Lung microvascular endothelial cell (primary cell): ENCODE measurements at places on chromosomes 2 and 18. TPM values are rescaled to one million over a fixed set of nuclear protein-coding genes. Genes with fewer than 3 reads are reported as not detected.

GRCh38 chr18:22840606-22841144 is 92.5 kb upstream of the RBBP8 start:
- no peak for DNase-seq

GRCh38 chr2:48369971-48370370 is 160.0 kb upstream of the STON1 start:
- no peak for DNase-seq

DNA sequence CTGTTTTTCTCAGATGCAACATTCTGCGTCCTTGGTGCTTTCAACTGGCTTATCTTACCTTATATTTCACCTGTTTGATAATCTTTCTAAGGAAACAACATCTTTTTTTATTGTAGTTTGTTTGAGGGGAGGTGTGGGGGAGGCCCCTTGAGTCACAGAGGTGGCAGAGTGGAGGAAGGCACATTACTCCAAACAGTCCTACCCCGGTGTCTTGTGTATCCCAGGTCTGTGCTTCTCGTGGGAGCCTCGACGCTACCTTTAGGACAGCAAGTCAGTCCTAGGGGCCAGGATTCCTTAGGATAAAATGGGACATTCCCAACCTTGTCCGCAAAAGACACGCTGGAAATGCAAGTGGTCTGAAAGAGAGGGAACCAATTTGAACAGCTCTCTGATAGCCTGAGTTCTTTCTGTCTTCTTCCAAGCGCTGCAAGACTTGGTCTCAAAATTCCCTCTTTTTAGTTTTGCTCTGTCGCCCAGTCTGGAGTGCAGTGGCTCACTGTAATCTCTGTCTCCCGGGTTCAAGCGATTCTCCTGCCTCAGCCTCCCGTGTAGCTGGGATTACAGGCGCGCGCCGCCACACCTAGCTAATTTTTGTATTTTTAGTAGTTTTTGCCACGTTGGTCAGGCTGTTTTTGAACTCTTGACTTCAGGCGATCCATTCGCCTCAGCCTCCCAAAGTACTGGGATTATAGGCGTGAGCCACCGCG is 4.0 kb downstream of the GATA6 start:
- no peak for DNase-seq

DNA sequence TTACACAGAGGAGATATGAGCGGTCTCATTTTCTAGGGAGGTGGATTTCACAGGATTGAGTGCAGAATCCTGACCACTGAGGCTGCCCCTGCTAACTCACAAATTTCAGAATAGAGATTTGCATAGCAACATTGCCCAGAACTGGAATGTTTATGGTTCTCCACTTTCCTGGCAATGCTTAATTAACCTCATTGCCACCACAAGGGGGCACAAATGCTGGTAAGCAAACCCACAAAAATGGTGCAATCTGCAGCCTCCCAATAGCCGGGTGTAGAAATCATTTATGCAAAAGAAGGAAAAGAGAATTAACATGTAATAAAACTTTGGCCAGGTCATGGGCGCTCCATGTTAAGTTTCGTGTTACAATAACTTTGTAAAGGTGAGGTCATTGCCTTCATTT is 112.4 kb downstream of the CYRIA start:
- DNase-seq = peak; percentile 66

- no peak for DNase-seq
Observed at GRCh38 chr2:216549926-216550690, 51.5 kb downstream of the RPL37A start.

GRCh38 chr2:136411946-136412345 is 294.0 kb upstream of the CXCR4 start:
- DNase-seq = no peak

GRCh38 chr18:50473881-50474280 is 86.0 kb upstream of the MAPK4 start:
- DNase-seq = no peak

DNA sequence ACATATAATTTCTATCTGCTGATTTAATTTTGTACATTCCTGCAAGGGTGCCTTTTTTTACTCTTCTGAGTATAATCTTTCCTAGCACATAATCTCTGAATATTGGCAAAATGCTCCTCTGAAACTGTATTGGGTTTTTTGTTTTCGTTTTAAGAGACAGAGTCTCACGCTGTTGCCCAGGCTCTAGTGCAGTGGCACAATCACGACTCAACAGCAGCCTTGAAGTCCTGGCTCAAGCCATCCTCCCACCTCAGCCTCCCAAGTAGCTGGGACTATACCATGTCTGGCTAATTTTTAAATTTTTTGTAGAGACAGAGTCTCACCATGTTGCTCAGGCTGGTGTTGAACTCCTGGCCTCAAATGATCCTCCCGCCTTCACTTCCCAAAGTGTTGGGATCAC is 104.9 kb downstream of the SPTBN1 start:
- no peak for DNase-seq

DNA sequence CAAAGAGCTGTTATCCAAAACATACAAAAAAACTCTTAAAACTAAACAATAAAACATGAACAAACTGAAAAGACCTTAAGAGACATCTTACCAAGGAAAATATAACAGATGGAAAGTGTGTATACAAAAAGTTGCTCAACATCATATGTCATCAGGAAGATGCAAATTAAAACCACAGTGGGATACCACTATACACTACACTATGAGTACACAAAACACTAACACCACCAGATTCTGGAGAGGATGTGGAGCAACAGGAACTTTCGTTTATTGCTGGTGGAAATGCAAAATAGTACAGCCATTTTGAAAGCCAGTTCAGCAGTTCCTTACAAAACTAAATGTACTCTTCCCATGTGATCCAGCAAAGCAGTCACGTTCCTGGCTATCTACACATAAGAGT is 221.4 kb downstream of the CMPK2 start:
- no peak for DNase-seq

- no peak for DNase-seq
Observed at GRCh38 chr2:123364243-123364896, 660.7 kb upstream of the CNTNAP5 start.

GRCh38 chr2:223941579-223942277 is 3.4 kb downstream of the WDFY1 start:
- peak; percentile 20 for DNase-seq

- DNase-seq = no peak
Observed at GRCh38 chr2:6864923-6865345, 773 bp downstream of the CMPK2 start.

- no peak for DNase-seq
Observed at GRCh38 chr2:238731961-238732360, 115.9 kb upstream of the TWIST2 start.

GRCh38 chr2:182867426-182868053 is 1.1 kb upstream of the FRZB start:
- DNase-seq = no peak

GRCh38 chr2:219495531-219496122 is 3.1 kb upstream of the GMPPA start:
- peak; percentile 73 for DNase-seq

- DNase-seq = peak; percentile 37
Observed at GRCh38 chr18:3283908-3284307, 22.0 kb downstream of the MYL12B start.

- DNase-seq = no peak
Observed at GRCh38 chr2:65999103-65999502, 435.8 kb upstream of the MEIS1 start.

DNA sequence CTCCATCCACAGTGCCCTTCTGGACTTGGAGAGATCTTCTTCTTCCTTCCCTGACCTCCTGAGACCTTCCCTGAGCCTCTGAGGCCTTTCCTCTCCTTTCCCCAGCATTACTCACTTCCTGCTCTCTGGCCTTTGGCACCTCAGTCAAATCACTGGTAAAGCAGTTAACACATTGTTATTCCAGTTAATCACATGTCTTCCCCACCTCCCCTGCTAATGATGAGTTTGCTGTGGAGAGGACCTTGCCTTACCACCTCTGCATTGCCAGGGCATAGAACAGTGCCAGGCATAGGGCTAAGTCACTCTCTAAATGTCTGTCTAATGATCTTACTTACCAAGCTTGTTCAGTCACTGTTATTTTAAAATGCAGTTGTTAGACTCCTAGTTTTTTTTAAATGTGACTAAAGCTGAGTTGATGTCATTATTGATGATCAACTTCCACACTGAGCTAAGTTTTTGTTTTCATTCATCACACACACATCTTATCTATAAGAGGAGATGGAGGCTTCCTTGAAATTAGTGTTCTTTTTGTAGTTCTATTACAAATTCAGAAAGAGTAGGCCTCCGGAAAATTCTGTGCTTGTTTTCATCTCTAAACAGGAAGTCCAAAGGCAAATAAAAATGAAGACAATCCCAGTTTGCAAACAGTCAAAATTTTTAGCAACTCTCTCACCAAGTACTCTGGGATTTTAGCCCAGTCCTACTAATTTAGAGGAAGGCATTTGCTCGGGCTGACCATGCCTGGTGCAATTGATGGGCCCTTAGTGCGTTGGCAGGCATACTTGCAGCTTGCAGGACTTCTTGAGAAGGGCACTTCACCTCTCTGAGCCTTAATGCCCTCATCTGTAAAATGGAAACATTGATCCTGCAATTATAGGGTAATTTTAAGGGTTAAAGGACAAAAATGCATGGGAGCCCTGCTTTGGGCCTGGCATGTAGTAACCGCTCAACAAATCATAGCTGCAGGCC is 113.7 kb upstream of the SPRED2 start:
- peak; percentile 70 for DNase-seq

DNA sequence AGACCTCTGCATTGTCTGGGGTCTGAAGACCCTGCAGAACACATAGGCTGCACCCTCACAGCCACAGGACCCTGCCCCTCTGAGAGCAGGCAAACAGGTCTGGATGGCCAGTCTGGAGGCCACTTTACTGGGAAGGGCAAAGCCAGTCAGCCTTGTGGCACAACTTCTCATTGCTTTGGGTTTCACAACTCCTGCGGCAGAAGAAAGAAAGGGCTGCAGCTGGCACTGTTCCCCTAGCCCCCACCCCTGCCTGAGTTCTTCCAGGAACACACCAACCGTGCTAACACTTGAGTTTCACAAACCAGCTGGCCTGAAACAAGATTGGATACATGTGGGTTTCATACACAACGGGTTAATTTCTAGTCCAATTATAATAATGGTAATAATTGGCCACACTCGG is 276.5 kb upstream of the MGAT5 start:
- DNase-seq = no peak

- DNase-seq = peak; percentile 66
Observed at GRCh38 chr2:240898108-240898730, 2.3 kb upstream of the MAB21L4 start.

GRCh38 chr2:157692768-157693167 is 64.1 kb upstream of the ACVR1C start:
- DNase-seq = peak; percentile 68

DNA sequence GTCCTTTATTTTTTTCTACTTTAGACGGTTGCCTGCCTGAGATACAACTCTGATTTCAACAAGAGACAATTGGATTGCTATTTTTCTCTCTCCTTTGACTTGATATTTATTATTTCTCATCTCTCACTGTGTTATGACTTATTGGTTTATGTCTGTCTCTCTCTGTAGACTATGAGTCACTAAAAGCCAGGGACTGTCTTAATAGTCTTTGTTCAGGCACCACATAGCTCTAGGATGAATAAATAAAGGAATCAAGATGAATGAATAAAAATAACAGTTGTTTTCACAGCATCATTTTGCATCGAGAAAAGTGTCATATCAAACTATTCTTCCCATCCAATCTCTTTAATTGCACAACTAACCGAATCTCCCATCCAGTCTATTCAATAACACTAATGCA is 31.4 kb upstream of the CD28 start:
- DNase-seq = peak; percentile 62

- peak; percentile 87 for DNase-seq
Observed at GRCh38 chr2:38997781-38998180, 108.1 kb downstream of the ARHGEF33 start.

DNA sequence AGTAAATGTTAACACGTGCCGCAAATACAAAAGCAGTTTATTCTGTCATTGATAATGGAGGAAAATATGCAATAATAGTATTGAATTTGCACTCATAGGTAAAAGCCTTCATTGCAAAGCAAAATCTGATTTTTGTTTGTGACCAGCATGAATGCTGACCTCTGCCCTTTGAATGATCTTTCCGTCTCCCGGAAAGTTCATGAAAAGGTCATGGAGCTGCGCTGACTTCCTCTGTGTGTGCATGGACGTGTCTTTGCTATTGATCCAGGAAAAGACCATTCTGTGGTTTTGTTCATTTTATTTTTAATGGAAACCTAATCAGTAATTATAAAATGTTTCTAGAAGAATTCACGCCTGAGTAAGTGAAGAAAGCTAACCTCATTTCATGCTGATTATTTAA is 320.0 kb downstream of the MTX2 start:
- DNase-seq = no peak

Gene ZC3H6
- total RNA-seq = 1.2 and 1.5 TPM in 2 replicates

Gene SLC8A1
- total RNA-seq = under 0.01 and 0.44 TPM in 2 replicates

Gene ABCG8
- not detected in 2 replicates for total RNA-seq

Gene CPO
- total RNA-seq = not detected in 2 replicates

Gene XIRP2
- total RNA-seq = not detected in 2 replicates

Gene KLHL14
- 0.44 and 1.6 TPM in 2 replicates for total RNA-seq

Gene HAAO
- not detected in 2 replicates for total RNA-seq

Gene CTLA4
- total RNA-seq = 0.40 and 0.44 TPM in 2 replicates

Gene ALPP
- total RNA-seq = not detected in 2 replicates

Gene ZBTB7C
- under 0.01 TPM in 1 of 2 replicates, not detected in the other for total RNA-seq

Gene SKOR2
- not detected in 2 replicates for total RNA-seq

Gene PRSS56
- not detected in 2 replicates for total RNA-seq
